CD4-positive, alpha-beta T cell treated with Interleukin-21 for 1 hour (primary cell): ENCODE measurements at places on chromosomes 3 and 15.

DNA sequence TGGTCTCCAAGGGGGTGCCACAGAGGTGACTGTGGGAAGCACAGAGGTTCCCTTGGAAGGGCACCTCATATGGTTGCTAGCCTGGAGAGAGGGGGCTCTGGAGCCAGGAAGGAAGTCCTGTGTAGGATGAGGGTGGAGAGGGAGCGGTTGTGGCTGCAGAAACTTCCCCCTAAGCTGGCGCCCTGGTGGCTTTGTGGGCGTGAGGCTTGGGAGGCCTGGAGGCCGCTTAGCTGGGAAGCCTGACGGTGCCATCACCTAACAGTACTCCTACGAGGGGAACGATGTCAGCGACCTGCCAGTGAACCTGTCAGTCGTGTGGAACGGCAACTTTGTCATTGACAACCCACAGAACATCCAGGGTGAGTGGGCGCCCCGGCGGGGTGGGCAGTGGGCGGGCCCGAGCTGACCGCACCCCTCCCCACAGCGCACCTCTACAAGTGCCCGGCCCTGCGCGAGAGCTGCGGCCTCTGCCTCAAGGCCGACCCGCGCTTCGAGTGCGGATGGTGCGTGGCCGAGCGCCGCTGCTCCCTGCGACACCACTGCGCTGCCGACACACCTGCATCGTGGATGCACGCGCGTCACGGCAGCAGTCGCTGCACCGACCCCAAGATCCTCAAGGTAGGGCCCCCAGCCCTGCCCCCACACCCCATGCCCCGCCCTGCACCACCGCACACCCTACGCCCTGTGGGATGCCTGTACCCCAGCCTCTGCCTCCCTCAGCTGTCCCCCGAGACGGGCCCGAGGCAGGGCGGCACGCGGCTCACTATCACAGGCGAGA is 31.0 kb downstream of the PLXNA1 start:
- no peak for DNase-seq

GRCh38 chr3:39147711-39148434 is 5.5 kb downstream of the CSRNP1 start:
- DNase-seq = peak; percentile 61

DNA sequence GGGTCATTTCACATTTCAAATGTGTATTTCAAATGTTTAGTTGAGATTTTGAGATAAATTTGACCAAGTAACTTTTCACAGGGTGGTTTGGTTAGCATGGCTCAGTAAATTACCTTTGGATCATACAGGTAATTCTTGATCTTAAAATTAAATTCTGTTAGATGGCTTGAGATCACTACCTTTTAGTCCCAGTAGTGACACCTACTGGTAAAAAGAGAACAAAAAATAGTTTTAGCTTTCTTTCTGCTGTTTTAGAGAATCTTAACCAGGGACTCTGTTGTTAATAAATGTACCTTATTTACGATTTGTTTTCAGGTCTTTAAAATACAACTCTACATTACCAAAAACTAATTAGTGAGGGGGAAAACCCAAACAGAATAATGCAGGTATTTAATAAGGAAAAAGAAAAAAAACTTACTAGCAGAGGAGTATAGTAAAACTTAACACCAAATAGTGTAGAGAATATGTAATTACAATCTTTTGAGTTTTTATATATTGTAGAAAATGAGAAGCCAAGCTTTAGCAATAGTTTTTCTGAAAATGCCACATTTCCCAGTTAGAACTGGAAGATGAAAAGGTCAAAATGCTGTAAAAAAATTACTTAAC is 620.3 kb upstream of the AGTR1 start:
- DNase-seq = no peak

DNA sequence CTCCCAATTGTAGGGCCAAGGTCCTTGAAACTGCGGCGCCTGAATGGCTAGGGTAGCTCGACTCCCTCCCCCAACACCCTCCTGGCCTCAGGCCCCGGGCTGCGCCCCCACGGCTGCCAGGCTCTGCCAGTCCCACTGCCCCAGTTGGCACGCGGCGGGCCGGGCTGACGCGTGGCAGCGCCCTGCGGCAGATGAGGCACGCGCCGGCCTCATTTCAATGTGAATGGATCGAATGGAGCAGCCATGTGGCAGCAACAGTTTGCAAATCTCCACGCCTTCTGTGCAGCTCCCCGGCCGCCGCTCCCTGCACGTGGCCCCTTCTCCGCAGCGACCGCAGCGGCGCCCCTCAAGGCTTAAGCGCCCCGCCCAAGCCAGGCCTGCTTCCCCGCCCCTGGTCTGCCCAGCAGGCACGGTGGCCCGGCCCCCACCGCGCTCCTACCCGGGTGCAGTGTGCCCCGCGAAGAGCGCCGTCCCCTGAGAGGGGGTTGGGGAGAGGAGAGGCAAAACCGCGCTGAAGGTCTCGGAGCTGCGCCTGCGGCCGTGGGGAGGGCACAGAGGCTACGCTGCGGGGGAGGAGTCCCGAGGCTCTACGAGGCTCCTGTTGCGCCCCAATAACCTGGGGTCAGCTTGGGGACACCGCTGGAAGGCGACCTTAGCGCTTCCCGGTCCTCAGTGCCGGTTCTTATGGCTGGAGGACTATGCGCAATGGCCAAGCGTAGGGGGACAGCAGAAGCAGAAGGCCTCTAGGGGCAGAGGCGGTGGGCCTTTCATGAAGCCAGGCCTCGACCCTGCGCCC is 3.1 kb upstream of the DLL4 start:
- no peak for DNase-seq

- no peak for DNase-seq
Measured at GRCh38 chr15:90411176-90411575, 23.1 kb downstream of the IQGAP1 start.

GRCh38 chr15:76912430-76912829 is 7.3 kb upstream of the SCAPER start:
- no peak for DNase-seq

- no peak for DNase-seq
Measured at GRCh38 chr3:74584782-74585181, 29.7 kb downstream of the CNTN3 start.
